IPS DF 6.9 (cell line): ENCODE measurements at places on chromosomes 4 and X.

DNA sequence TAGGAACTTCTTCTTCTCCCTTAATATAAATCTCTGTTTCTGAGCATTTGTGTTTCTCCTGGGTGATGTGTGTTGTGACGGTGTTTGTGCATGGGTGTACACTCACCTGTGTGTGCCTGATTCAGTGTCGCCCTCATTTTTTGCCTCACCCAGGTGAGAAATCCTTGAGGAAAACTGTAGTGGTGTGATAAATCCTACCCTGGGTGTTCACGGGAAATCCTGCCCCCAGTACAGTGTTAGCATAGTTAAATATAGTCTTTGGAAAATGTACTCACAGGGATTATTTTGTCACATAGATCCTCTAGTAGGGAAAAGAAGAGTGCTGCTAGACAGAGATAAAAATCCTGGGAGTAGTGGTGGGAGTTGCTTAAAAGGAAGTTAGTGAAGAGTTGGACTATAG is 291.9 kb upstream of the PITX2 start:
- no peaks in the 10 kb centered on the region for H3K27me3 ChIP-seq
- H3K4me1 ChIP-seq, result no peaks in the 10 kb centered on the region
- H3K27ac ChIP-seq, result no peak overlapping the region

DNA sequence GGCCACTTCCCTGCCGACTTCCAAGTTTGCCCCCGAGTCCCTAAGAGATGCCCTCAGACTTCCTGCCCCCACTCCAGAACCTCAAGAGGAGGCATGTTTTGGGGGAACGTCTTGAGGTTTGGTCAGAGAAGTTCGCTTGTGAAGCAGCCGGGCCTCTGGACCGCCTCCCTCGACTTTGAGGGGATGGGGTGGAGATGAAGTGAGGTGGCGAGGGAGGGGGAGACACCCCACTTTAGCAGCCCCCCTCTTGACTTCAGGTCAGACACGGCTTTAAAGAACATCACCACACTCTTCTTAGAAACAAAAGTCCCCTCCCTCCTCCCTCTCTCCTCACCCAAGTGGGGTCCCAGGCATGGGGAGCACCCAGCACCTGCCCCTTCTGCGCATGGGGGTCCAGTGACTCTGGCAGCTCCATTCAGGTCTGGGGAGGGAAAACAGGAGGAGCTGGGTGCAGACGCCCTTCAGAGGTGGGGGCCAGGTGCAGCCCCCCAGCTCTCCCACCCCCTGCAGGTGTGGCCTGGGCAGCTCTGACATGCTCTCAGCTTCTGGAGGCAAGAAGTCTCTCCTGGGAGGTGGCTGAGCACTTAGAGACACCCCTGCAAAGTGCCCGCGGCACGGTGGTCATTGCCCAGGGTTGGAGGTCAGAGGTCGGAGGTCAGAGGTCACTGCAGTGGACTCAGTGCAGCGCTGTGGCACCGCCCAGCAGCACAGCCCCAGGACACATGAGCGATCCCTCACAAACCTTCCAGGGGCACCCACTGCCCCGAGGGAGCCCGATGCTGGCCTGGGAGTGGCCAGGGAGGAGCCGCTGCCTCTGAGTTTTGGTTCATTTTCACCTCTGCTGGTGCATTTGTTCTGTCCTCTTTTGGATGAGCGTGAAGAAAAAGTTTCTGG is 108.8 kb downstream of the CPZ start:
- no peaks in the 10 kb centered on the region for H3K27me3 ChIP-seq
- peaks cover 2% of the 10 kb centered on the region; the same call in 1 of the 2 replicates for H3K4me1 ChIP-seq
- no peak overlapping the region for H3K27ac ChIP-seq
- DNase-seq, result no peak

DNA sequence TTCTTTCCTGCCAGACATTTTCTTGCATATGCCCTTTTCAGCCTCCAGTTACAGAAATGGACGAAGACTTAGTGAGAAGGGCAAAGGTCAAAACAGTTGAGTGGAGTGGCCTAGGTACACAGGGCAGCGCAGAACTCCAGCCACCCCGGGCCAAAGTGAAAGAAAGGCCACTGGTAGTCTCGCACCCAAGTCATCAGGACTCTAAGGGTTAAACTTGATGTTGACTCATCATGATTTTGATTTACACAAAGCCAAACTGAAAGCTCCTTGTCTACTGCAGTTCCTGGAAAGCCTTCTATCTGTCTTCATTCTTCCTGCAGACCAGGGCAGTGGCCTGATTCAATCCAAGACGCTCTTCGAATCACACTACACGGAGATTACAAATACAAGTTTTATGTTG is 2.6 kb upstream of the IL13RA1 start:
- H3K4me3 ChIP-seq, result no peak overlapping the region
- H3K4me1 ChIP-seq, result 0 out of 2 replicates have a peak, but pooled peaks cover 2% of the 10 kb centered on the region
- H3K27me3 ChIP-seq, result peaks cover 4% of the 10 kb centered on the region; the same call in 1 of the 2 replicates
- no peak overlapping the region for H3K27ac ChIP-seq
- no peak for DNase-seq

DNA sequence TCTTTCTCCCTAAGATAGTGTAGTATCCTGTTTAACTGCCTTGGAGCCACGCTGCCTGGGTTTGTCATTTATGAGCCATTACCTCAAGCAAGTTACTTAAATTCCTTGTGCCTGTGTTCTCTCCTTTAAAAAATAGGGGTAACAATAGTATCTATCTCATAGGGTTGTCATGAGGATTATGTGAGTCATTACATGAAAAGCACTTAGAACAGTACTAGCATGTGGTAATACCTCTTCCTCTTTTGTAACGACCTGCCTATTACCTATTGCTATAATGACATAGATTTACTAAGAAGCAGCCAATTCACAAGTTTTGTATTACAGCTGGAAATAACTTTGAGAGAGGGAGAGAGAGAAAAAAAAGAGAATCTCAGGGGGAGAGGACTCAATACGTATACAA is 834.7 kb downstream of the RAPGEF2 start:
- H3K4me3 ChIP-seq, result no peak overlapping the region
- H3K4me1 ChIP-seq, result no peaks in the 10 kb centered on the region
- no peak overlapping the region for H3K27ac ChIP-seq
- H3K27me3 ChIP-seq, result no peaks in the 10 kb centered on the region

DNA sequence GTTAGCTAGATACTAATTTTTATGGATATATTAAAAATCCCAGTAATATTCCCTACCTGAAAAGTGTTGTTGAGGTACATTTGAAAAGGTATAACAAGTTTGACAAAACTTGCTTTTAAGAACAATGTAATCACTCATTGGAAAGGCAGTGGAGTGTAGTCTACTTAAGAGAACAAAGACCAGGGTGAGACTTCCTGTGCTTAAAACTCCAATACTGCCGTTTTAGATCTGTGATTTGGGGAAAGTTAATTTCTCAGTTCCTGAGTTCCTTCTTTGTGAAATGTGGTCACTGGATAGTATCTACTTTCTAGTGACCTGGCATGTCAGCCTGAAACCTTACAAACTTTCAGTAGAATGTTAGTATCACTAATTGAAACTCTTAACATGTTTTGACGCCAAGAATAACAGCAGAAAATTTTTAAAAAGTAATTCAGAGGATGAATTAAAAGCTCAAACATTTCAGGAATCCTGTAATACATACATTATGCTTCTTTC is 56.8 kb downstream of the PCDH7 start:
- no peaks in the 10 kb centered on the region for H3K4me1 ChIP-seq
- H3K4me3 ChIP-seq, result no peak overlapping the region
- H3K27me3 ChIP-seq, result no peaks in the 10 kb centered on the region
- DNase-seq, result no peak

GRCh38 chr4:39559626-39560025 is 32.4 kb upstream of the UGDH start:
- H3K27ac ChIP-seq, result no peak overlapping the region
- no peaks in the 10 kb centered on the region for H3K27me3 ChIP-seq
- no peak for DNase-seq
- no peaks in the 10 kb centered on the region for H3K36me3 ChIP-seq

GRCh38 chr4:21467551-21467950 is 481.0 kb downstream of the KCNIP4 start:
- DNase-seq, result no peak
- H3K4me3 ChIP-seq, result no peak overlapping the region
- H3K4me1 ChIP-seq, result no peaks in the 10 kb centered on the region
- H3K27ac ChIP-seq, result no peak overlapping the region
